SJCRH30 (cell line): ENCODE measurements at places on chromosomes 4 and X.
A peak's percentile ranks its signal among the peaks of the same experiment; 100 is the strongest.

DNA sequence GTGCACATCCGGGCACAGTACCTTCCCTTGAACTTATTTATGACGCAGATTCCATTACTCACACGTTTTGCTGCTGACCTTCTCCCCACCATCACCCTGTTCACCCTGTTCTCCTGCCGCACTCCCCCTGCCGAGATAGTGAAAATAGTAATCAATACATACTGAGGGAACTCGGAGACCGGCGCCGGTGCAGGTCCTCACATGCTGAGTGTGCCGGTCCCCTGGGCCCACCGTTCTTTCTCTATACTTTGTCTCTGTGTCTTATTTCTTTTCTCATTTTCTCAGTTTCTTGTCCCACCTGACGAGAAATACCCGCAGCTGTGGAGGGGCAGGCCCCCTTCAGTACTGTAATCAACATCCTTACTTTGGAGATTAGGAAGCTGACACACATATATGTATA, 1337.1 kb upstream of the PABPC4L start:
- no peak for DNase-seq

- DNase-seq, result no peak
Measured at GRCh38 chr4:25253071-25253445, 19.2 kb downstream of the PI4K2B start.

DNA sequence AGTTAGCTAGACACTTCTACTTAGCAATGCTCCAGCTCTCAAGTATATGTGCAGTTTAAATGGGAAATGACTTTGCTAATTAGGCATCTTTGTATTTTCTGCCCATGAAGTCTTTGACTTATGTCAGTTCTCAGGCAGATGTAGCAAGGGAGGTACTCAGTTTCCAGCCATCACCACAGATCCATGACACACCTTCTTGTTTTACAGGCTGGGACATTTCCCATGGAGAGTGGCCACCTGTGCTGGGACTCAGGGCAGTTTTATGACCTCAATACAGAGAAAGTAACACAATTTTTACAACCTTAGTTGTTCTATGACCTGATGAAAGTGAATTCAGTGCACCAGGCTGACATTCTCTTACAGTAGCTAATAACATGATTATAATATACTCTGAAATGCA, 280.7 kb upstream of the GK2 start:
- DNase-seq, result no peak

- no peak for DNase-seq
Measured at GRCh38 chr4:92231511-92231910, 72.3 kb upstream of the GRID2 start.

GRCh38 chrX:139924696-139925095, 8.2 kb downstream of the ATP11C start:
- no peak for DNase-seq

DNA sequence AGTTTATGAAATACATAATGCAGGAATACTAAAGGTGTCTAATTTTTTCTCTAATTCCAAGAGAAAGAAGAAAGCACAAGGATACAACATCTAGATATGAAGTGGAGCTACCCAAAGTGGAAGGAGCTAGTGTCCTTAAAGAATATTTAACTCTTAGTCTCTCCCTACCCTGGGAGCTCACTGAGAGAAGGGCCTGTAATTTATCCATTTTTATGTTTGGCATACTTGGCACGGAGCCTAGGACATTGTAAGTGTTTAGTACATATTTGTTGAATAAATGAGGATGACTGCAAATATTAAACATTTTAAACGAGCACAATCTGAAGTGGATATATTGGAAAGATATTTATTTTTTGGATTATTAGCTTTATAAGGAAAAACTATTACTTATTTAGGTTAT, 674.8 kb downstream of the IQCM start:
- DNase-seq, result no peak

- no peak for DNase-seq
Measured at GRCh38 chr4:40916880-40917279, 167.1 kb downstream of the NSUN7 start.

GRCh38 chr4:121958777-121959176, 6.9 kb upstream of the TRPC3 start:
- no peak for DNase-seq

DNA sequence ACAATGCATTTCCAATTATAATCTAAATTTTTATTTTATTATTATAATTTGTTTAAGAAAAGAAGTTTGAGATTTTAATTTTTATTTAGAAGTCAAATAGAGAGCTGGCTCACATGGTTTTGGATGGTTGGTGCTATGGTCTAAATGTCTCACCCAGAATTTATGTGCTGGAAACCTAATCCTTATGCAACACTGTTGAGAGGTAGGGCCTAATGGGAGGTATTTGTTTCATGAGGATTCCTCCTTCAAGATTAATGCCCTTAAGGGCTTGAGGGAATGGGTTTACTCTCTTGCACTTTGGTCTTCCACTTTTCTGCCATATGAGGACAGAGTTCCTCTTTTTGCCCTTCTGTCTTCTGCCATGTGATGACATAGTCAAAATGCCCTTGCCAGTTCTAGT, 960.5 kb upstream of the IGFBP7 start:
- no peak for DNase-seq

GRCh38 chrX:153853180-153853901, 23.0 kb upstream of the PDZD4 start:
- no peak for DNase-seq

DNA sequence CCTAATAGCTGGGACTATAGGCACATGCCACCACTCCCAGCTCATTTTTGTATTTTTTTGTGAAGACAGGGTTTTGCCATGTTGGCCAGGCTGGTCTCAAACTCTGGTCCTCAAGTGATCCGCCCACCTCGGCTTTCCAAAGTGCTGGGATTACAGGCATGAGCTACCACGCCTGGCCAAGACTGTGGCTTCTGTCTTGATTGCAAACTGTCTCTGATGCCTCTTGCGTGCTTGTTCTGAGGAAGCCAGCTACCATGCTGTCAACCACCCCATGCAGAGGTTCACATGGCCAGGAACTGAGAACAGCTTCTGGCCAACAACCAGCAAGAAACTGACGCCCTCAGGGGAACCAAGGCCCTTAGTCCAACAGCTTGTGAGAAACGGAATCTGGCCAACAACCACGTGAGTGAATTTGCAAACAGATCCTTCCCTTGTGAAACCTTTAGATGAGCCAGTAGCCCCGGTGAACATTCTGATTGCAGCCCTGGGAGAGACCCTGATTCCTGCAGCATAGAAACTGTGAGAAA, 71.2 kb downstream of the SUPT20HL2 start:
- peak; percentile 42 for DNase-seq

DNA sequence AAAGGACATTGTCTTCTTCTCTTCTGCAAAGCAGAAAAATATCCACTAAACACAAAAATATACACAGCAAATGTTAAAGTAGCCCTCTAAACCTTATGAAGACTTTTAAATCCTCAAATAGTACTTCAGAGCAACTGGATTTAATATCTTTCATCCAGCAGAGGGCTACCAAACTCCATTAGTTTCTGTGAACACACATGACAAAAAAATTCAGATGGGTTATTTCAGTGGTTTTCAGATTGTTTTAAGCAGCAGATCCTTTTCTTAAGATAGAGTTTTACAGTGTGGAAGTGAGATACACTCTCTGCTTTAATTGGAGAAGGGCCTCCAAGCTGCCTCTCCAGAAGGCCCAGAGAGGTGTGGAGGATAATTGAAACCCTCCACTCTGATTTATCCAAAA, 56.7 kb downstream of the ANK2 start:
- peak; percentile 54 for DNase-seq

GRCh38 chr4:156118507-156119220, 165.0 kb upstream of the CTSO start:
- no peak for DNase-seq

DNA sequence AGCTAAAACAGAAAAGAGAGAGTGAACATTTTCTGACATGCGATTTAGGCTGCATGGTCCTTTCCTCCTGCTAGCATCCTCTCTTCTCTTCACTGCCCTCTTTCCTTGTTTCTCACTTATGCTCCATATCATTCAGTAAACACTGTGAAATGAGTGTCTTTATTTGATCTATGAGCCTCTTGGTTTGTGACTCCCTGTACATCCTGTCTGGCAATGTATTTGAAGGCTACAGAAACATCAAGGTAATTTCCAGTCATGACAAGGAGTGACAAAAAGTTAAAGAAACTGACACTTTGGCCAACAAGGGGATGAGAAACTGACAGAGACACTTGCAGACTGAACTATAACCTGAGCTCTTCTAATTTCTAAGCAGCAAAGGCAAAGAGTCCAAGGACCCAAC, 8.7 kb downstream of the FTHL17 start:
- DNase-seq, result no peak

DNA sequence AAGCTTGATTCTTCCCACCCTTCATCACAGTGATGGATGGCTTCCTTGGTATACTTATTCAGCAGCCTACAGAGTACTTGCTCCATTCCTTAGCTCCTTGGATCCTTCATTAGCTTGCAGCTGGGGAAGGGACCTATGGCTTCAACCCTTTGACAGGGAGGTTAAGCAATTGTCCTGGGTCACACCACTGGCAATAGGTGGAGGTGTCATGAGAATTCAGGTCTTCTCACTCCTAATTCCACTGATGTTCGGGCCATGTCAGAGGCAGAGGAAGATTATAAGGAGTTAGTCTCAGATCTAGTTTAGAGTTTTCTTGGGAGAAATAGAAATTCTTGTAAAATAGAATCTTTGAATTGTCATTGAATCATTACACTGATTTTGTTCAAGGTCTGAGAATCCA, 24.5 kb downstream of the EREG start:
- DNase-seq, result no peak

DNA sequence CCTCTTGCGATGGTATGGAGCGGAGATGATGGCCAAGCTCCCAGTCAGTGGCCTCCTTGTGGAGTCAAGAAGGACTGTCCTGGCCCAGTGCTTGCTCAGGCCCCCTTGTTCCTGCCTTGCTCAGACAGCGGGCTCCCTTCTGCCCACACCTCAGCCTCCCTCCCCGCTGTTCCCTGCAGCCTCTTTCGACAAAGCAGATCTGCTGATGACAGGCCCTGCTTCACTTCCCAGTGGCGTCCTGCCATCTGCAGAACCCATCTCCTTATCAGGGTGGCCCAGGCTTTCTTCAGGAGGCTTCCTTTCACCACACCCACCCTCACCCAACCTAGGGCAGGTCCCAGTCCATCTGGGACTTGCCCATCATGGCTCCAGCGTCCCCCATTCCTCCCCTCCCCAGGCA, 80.0 kb downstream of the CLDN34 start:
- DNase-seq, result no peak

- DNase-seq, result no peak
Measured at GRCh38 chr4:172481802-172482508, 668.8 kb downstream of the GALNTL6 start.

DNA sequence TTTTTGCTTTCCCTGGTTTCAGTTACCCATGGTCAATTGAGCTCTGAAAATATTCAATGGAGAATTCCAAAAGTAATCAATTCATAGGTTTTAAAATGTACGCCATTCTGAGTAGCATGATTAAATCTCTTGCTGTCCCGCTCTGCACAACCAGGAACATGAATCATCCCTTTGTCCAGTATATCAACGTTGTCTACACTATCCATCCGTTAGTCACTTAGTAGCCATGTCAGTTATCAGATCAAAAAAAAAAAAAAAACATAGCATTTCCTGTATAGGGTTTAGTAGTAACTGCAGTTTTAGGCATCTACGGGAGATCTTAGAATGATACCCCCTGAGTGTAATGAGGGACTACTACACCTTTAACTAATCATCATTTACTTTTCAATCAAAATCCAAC, 15.1 kb downstream of the LAMP2 start:
- DNase-seq, result no peak

- DNase-seq, result no peak
Measured at GRCh38 chr4:150098214-150098613, 20.0 kb downstream of the DCLK2 start.

DNA sequence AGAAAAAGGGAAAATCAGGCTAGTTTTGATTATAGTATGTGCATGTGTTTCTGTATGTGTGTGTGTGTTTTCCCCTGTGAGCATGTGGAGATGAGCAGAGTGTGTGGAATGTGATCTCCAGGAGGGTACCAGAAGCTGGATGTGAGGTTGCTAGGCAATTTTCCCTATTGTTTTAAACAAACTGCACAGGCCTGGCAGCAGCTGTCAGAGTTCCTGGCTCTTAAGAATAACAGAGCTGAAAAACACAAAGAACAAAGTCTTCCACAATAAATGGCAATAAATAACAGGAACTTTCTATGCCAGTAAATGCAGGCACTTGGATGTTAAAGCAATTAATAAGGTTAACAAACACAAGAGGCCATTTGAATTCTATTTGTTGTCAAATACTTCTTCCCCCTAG, 344.6 kb upstream of the CTSO start:
- peak; percentile 51 for DNase-seq

DNA sequence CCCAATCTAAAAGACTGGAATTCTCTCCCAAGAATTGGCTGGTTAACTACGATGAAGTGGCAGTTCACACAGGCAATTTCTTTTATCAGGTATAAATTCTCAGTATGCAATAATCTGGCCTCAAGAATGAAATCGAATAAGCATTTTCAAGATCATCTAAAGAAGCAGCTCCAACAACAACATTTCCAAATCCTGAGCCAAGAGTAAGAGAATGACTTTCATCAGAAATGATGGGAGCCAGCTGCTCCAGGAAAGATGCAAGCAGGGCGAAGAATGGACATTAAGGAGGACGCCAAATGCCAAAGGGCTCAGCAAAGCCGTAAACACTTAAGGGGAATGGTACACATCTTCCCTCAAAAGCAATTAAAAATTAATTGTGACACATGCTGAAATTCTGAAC, 12.0 kb downstream of the ADAMTS3 start:
- DNase-seq, result no peak

DNA sequence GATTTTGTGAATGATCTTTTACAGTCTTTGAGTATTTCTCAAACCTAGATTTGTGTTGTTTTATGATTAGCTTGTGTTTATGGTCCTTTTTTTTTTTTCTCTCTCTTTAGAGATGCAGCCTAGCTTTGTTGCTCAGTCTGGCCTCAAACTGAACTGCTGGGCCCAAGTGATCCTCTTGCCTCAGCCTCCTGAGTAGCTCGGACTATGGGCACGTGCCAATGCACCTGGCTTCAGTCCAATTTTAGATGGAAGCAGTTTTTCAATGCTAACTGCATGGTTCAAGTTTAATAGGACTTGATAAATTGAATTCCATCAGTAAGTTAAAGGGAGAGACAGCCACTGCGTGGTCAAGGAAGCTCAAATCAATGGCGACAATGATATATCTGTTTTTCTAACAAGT, 3.8 kb upstream of the FGG start:
- no peak for DNase-seq

- no peak for DNase-seq
Measured at GRCh38 chrX:154592505-154592904, 7.6 kb downstream of the CTAG1A start.

DNA sequence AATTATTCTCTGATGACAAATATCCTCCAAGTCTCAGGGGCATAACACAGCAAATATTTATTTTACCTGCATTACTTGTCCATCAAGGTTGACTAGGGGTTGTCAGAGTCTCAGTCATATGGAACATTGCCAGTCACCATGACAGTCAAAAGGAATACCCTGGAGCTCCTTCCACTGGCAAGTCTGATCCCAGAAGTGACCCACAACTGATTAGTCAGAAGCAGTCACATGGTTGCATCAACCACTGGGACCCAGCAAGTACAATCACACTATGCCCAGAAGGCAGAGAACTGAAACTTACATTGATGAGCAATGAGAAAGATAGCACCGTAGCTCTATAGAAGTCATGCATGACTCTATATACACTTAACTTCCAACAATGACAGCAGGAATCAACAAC, 41.9 kb upstream of the SOD3 start:
- DNase-seq, result no peak

GRCh38 chr4:108058685-108059440, 69.2 kb downstream of the HADH start:
- DNase-seq, result peak; percentile 32
